Astrocyte of the spinal cord (primary cell): ENCODE measurements at places on chromosomes 5 and 9.
A peak's percentile ranks its signal among the peaks of the same experiment; 100 is the strongest.

DNA sequence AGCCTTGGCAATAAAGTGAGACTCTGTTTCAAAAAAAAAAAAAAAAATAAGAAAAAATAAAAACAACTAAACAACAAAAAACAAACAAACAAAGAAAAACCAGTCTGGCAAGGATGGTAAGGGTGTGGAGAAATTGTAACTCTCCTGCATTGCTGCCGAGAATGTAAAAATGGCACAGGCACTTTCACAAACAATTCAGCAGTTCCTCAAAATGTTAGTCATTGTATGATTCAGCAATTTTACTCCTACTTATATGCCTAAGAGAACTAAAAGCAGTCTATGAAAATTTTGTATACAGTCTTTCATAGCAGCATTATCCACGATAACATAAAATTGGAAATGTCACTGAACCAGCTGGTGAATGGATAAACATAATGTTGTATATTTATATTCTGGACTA lies 280.4 kb downstream of the CDH9 start:
- DNase-seq: peak; percentile 17

DNA sequence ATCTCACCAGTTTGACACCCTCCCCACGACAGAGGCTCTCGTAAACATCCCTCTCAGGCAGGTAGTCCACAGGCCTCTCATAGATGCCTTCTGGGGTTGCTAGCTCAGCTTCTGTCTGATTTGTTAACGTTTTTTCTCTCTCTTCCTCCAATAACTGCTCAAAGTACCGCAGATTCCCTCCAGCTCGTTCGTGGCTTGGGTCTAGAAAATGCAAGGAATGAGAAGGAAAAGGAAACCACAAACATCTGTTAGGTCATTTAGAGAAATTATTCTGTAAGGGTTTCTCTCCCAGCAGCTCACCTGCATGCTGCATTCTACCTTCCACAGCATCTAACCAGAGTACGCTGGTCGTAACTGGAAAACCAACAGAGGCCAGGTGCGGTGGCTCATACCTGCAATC lies 18.5 kb downstream of the P4HA2 start:
- DNase-seq: peak; percentile 80

- no peak for DNase-seq
Measured at GRCh38 chr5:851553-851952, 767 bp upstream of the ZDHHC11 start.

GRCh38 chr5:127396490-127397155 lies 106.0 kb downstream of the MEGF10 start:
- DNase-seq: no peak

DNA sequence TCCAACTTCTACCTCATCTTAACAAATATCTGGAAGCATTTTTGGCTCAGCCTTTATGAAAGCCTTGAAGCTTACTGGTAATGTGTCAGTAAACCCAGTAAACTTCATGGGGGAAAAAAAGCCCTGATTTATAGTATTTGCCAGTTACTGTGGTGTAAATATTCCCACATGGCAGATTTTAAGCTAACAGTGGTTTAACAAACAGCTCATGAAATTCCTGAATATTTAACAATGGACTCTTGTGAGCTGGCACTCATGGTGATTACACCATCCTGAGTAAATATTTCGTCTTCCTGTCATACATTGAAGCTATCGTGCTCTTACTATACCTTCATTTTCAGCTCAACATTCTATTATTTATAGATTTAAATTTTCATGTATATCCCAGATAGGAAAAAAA lies 57.0 kb upstream of the ACOT12 start:
- peak; percentile 27 for DNase-seq

GRCh38 chr5:126015235-126016181 lies 407.7 kb upstream of the GRAMD2B start:
- DNase-seq: peak; percentile 84

GRCh38 chr9:114583371-114584155 lies 4.0 kb upstream of the ATP6V1G1 start:
- DNase-seq: no peak
